ENCODE measurements at places on chromosomes 7 and 10.

- no peak for DNase-seq
Measured at GRCh38 chr10:31121757-31122577, 90.3 kb upstream of the ZNF438 start.

- no peak for DNase-seq
Measured at GRCh38 chr10:3622845-3623621, 162.0 kb downstream of the KLF6 start.

- peak; percentile 80 for DNase-seq
Measured at GRCh38 chr10:128069351-128070051, 56.7 kb downstream of the MKI67 start.

DNA sequence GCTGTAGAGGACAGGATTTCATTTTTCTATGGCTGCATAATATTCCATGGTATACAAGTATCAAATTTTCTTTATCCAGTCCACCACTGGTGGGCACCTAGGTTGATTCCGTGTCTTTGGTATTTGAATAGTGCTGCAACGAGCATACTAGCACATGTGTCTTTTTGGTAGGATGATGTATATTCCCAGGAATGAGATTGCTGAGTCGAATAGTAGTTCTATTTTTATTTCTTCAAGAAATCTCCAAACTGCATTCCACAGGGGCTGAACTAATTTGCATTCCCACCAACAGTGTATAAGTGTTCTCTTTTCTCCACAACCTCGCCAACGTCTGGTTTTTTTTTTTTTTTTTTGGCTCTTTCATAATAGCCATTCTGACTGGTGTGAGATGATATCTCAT lies 550.0 kb downstream of the REEP3 start:
- DNase-seq = no peak

DNA sequence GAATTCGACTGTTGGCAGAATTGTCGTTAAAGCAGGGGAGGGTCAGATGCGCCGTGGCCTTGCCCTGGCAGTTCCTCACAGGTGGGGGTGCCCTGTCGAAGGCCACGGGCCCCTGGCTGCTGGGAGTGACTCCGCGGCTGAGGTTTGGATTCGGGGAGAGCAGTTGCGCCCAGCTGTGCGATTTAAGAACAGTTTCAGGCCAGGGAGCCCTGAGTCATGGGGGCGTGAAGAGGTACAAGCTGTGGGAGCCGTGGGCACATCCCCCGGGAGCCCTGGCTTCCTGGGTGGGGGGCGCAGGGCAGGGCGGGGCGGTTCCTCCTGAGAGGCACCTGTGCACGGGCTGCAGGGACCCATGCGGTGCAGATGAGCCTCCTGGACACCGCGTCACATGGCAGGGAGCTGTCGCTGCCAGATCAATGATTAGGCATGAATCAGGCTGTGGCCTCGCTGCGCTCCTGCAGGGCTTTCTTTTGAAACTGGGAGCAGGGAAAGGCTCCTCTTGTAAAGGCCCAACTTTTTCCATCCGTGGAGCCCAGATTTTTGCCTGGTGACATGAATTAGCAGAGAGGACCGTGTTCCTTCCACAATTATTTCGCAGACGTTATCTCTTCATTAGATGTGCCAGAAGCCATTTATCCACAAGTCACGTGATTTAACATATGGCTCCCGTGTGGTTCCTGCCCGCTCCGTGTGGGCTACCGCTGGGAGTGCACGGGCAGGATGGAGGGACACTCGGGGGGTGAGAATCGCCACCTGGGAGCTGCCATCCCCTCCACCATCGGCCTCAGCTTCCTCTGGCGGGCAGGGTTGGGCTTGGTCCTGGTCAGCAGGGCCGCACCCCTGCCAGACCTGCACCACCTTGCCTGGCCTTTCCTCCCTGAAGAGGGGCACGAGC lies 918 bp downstream of the PWWP2B start:
- DNase-seq = peak; percentile 23

GRCh38 chr7:76201732-76202665 lies at the start of gene SRRM3:
Gene SRRM3, plus strand, starts transcription at chr7:76201896. Its CDS starts 33,171 bp downstream, at chr7:76235067.
- DNase-seq = peak; percentile 77

GRCh38 chr7:147305827-147306226 lies 1189.2 kb downstream of the CNTNAP2 start:
- no peak for DNase-seq

GRCh38 chr7:1748076-1748838 lies 78.2 kb downstream of the ELFN1 start:
- no peak for DNase-seq

- no peak for DNase-seq
Measured at GRCh38 chr10:114930320-114930719, 7.7 kb upstream of the TRUB1 start.

DNA sequence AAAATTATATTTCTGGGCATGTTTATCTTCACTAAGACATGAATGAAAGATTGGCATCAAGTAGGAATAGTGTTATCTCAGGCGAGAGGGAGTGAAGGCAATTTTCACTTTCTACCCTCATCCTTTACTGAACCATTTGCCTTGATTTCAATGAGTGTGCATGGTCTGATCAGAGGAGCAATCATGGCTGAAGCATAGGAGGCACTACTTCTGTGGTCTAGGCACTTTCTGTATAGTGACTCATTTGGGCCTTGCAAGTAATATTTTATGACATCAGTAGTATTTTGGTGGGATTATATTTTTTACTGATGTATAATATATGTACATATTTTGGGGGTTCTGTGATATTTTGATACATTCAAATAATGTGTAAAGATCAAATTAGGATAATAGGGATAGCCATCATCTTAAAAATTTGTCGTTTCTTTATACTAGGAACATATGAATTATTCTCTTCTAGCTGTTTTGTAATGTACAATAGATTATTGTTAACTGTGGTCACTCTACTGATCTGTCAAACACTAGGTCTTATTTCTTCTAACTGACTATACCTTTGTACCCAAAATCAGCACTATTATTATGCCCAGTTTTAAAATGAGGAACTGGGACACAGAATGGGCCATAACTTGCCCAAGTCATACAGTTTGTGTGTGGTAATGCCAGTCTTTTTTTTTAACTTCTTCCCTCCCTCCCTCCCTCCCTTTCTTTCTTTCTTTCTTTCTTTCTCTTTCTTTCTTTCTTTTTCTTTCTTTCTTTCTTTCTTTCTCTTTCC lies 101.9 kb downstream of the RAB11FIP2 start:
- DNase-seq = no peak

DNA sequence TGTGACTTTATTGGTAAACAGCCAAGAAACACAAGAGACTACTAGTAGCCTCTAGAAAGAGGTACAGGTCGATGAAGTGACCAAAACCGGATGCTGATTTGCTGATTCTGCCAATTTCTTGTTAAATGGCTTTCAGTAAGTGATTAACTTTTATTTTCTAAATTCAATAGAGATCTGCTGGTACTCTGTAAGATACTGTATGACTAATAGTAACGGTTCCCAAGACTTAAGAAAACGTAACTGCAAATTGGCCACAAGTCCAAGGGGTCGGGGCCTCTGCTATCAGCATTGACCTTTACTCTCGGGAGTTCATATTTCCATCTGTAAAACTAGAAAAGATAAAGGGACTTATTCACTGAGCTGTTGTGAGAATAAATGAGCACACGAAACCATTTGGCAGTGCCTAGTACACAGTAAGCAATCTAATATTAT lies 1.4 kb downstream of the FAM3C start:
- no peak for DNase-seq

DNA sequence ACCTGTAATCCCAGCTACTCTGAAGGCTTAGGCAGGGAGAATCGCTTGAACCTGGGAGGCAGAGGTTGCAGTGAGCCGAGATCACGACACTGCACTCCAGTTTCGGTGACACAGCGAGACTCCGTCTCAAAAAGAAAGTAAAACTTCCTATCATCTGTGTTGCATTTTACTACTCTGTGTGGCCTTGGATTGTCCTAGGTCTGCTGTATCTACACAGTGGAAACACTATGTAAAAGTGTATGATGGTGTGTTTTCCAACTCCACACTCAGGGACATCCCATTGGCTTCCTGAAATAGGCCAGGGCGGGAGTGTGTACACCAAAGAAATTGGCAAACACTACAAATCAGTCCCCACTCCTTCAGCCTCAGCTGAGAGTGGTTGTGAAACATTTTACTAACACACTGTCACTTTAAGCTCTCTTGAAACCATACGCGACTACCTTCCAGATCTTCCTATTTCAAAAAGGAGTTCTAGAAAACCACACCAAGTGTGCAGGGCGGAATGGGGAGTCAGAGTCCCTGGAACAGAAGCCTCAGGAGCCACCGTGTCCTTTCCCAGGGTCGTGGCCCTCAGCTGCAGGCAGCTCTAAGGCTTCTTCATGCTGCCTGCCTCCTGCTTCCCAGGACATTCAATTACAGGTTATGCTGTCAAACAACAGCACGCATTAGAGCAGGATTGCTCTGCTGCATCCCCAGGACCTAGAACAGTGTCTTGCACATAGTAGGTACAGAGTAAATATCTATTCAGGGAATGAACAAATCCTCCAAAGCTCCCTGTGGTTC lies 275.4 kb downstream of the PARD3 start:
- DNase-seq = no peak

- no peak for DNase-seq
Measured at GRCh38 chr10:66671562-66671961, 254.3 kb upstream of the LRRTM3 start.

GRCh38 chr10:89534826-89535166 lies 598 bp downstream of the SLC16A12 start:
- no peak for DNase-seq

- no peak for DNase-seq
Measured at GRCh38 chr7:54968018-54968417, 50.8 kb upstream of the EGFR start.

- DNase-seq = no peak
Measured at GRCh38 chr7:95660023-95660434, 63.7 kb upstream of the PDK4 start.

DNA sequence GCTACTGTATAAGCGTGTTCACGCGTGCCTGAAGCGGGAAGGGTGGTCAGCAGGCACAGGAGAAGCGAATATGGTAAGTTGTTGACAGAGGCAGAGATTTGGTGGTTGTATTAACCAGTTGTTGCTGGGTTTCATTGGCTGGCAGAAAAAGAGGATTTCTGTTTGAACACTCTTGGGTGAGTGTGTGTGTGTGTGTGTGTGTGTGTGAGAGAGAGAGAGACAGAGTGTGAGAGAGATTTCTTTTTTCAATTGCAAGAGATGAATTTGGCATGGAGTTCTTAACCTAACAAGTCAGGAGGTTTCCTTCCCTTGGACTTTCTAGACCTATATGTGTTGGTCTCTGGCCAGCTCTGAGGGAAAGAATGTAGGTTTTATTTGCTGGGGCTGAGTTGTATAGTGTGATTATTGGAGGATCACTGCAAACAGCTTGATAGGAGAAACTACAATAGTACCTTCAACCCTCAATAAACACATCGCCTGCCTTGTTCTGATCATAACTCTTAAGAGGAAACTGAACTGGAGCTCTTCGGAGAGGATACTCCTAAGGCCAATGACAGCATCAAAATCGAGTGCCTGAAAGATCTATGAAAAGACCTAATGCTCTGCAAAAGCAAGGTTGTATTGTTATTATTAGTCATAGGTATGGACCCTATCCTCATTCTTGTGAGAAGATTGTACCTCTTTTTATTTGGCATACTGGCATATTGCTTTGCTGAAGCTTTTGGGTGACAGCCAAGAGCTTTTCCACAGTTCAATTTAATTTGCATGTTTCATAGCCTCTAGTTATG lies 1.2 kb downstream of the MCU start:
- no peak for DNase-seq

DNA sequence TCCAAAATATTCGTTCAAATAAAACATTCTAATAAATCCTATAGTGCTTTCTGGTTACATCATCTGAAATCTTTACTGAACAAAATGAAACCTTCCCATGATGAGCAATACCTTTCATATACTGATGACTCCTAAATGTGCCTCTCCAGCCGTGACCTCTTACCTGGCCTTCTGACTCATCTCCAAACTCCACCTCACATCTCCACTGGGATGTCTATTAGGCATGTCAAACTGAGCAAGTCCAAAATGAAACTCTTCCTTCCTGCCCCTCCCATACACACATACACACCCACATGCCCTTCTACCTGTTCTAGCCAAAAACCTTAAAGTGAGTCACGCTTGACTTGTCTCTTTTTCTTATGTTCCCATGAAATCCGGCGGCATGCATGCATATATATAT lies 22.9 kb downstream of the GSAP start:
- no peak for DNase-seq

GRCh38 chr10:34346516-34347100 lies 468.5 kb downstream of the PARD3 start:
- no peak for DNase-seq

DNA sequence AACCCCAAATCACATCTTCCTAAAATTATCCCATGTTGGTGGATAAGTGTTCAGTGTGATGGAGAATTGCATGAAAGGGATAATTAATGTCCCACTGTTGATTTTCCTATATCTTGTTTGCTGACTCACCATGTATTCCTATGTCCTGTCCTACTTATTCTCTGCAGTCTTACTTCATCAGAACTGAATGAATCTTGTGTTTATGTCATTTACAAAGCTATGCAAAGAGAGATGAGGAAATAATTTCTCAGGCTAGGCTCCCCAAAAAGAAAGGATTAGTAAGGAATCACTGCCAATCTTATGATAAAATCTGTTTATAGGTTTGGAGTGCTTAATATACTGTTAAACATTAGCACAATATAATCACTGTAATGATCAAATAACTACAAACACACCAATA lies 360.8 kb downstream of the CRPPA start:
- no peak for DNase-seq

DNA sequence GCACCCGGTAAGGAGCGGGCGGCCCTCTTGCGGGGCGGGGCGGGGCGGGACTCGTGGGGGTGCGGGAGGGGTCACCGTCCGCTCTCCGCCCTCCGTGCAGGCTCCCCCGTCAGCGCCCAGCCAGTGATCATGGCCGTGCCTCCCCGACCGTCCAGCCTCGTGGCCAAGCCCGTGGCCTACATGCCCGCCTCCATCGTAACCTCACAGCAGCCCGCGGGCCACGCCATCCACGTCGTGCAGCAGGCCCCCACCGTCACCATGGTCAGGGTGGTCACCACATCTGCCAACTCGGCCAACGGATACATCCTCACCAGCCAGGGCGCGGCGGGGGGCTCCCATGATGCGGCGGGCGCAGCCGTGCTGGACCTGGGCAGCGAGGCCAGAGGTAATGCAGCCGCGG lies 16.2 kb upstream of the AP5Z1 start:
- no peak for DNase-seq

- DNase-seq = no peak
Measured at GRCh38 chr7:130476297-130477150, 15.4 kb upstream of the MEST start.

- DNase-seq = no peak
Measured at GRCh38 chr10:64112701-64113355, 591.6 kb downstream of the REEP3 start.

DNA sequence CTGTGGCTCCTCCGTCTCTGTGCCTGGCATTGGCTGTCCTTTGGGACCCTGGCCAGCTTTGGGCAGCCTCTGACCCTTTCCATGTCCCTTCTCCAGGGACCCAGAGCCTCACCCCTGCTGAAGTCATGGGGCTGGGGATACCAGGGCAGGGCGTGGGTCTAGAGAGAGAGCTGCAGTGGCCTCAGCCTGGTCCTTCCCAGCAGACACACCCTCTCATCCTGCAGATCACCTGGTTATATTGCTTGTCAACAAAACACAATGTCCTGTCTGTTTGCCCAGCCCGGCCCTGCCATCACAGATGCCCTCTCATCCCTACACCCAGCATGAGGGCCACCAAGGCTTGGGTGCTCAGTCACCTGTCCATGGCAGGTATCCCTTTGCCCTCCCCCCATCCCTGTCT lies 1.8 kb downstream of the MUC17 start:
- DNase-seq = no peak

GRCh38 chr10:119531067-119531466 lies 11.5 kb downstream of the RGS10 start:
- no peak for DNase-seq

All from effector CD4-positive, alpha-beta T cell (primary cell).